ENCODE measurements at places on chromosomes 1 and 21. TPM values are rescaled to one million over a fixed set of nuclear protein-coding genes. Genes with fewer than 3 reads are reported as not detected.

The HRNR gene
- not detected for total RNA-seq

The TNFRSF8 gene
- 0.33 TPM for total RNA-seq

The IQGAP3 gene
- 7.3 TPM for total RNA-seq

The PM20D1 gene
- total RNA-seq, result 0.05 TPM

The CGN gene
- total RNA-seq, result 2.4 TPM

The OLFM3 gene
- total RNA-seq, result not detected

The PLA2G4A gene
- total RNA-seq, result 25.9 TPM

The PTPN7 gene
- 0.68 TPM for total RNA-seq

The CEP170 gene
- total RNA-seq, result 143 TPM

The FAM163A gene
- total RNA-seq, result 0.05 TPM

The ACOT11 gene
- 3.0 TPM for total RNA-seq

The RASSF5 gene
- total RNA-seq, result 0.33 TPM

The BNIPL gene
- 0.33 TPM for total RNA-seq

The MYCL gene
- 0.17 TPM for total RNA-seq

Measured in dermis blood vessel endothelial cell (primary cell).